ENCODE measurements at places on chromosomes 5 and 9. TPM values are rescaled to one million over a fixed set of nuclear protein-coding genes. Genes with fewer than 3 reads are reported as not detected.

DNA sequence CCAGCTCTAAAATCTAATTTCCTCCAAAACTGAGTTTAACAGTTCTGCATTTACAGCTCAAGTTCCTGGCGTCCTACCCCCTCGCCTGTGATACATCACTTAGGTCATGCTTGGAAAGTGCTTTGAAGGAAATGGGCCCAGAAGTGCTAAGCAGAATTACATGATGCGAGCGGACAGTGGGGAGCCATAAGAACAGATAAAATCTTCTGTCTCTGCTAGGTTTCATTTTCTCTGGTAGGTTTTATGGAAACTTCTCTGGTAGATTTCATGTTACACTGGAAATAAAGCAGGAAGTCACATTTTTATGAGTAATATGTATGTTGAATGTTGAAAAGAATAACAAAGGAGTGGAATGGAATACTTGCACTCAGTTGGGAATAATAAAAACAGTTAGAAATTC is 138.3 kb downstream of the ZDHHC21 start:
- H3K4me3 ChIP-seq = no peak overlapping the region
- no peaks in the 10 kb centered on the region for H3K36me3 ChIP-seq
- no peaks in the 10 kb centered on the region for H3K4me1 ChIP-seq
- H3K27me3 ChIP-seq = no peaks in the 10 kb centered on the region
- no peak for DNase-seq

The ANKRD55 gene
- not detected for polyA plus RNA-seq

- DNase-seq = no peak
- H3K4me1 ChIP-seq = peaks cover 42% of the 10 kb centered on the region
- no peaks in the 10 kb centered on the region for H3K36me3 ChIP-seq
These were observed 405.4 kb downstream of the ZSWIM6 start for GRCh38 chr5:61737301-61737963.

- no peaks in the 10 kb centered on the region for H3K36me3 ChIP-seq
- no peak for DNase-seq
- 0 out of 2 replicates have a peak, but pooled peaks cover 5% of the 10 kb centered on the region for H3K4me1 ChIP-seq
These were observed 345.6 kb downstream of the EBF1 start for GRCh38 chr5:158754018-158754514.

DNA sequence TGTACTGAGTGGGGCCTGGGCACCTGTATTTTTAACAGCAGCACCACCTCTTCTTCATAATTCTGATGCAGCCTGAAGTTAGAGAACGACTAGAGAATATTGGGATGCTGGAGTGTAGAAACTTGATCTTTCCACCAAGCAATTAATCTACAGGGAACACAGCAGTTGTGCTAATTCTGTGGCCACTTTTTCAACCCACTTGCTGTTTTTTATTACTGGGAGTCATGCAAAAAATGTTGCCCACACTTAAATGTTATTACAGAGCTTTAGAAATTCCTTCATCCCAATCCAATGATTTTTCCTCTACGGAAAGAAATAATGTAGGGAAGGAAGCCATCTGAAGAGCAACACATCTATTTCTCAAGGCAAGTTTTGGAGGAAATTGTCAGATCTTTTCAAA is 190.9 kb upstream of the TUT7 start:
- H3K4me3 ChIP-seq = no peak overlapping the region
- no peak for DNase-seq
- H3K4me1 ChIP-seq = peaks cover 46% of the 10 kb centered on the region
- no peaks in the 10 kb centered on the region for H3K36me3 ChIP-seq
- H3K27ac ChIP-seq = no peak overlapping the region
- no peaks in the 10 kb centered on the region for H3K27me3 ChIP-seq

The PCDHGB2 gene
- 0.87 TPM for polyA plus RNA-seq

The ADAMTSL2 gene
- polyA plus RNA-seq = 0.21 TPM

The FAM221B gene
- polyA plus RNA-seq = 0.09 TPM

- H3K27ac ChIP-seq = no peak overlapping the region
- H3K36me3 ChIP-seq = no peaks in the 10 kb centered on the region
- H3K4me1 ChIP-seq = peaks cover 15% of the 10 kb centered on the region
- H3K27me3 ChIP-seq = no peaks in the 10 kb centered on the region
- no peak overlapping the region for H3K4me3 ChIP-seq
- DNase-seq = no peak
These were observed 6.9 kb downstream of the SREK1 start for GRCh38 chr5:66151030-66151429.

The PCDHB4 gene
- polyA plus RNA-seq = 0.87 TPM

The FYB1 gene
- polyA plus RNA-seq = not detected

The CCDC192 gene
- polyA plus RNA-seq = 0.40 TPM

The FOXD4L3 gene
- polyA plus RNA-seq = not detected

The PHF24 gene
- 0.05 TPM for polyA plus RNA-seq

DNA sequence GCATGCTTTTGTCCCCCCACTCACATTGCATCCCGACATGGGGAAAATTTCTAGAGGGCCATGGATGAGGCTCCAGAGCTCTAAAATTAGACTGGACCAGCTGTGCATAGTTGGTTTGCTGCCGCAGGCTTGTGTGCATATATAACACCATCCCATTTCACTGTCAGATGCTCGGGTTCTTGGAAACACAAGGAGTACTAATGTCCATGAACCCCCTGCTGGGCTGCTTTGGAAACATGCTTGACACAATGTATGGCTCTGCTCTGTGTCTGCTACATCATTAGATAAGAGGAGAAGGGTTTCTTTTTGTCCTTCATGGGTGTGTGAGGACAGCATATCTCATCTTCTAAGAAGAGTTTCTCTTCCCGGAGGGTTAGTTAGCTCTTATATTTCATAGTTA is 292.1 kb upstream of the RORB start:
- H3K4me1 ChIP-seq = peaks cover 10% of the 10 kb centered on the region
- no peaks in the 10 kb centered on the region for H3K36me3 ChIP-seq
- DNase-seq = peak; percentile 30
- H3K27me3 ChIP-seq = no peaks in the 10 kb centered on the region

The TLX3 gene
- polyA plus RNA-seq = not detected

DNA sequence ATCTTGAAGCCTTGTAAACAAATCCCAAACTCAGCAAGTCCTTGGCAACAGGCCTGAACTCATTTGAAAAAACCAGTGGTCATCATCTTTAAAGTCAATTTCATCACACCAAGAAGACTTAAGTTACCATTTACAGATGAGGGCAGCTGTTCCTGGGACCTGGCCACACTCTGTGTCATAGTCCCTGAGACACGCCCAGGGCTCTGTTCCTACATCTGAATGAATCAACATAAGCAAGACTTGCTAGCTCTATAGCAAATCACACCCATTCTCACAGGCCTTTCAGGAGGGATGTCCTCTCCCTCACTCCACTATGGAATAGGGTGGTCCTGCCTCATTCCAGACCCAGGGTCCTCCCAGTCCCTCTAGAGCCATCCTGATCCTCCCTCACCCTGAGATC is 142.8 kb downstream of the NSG2 start:
- no peaks in the 10 kb centered on the region for H3K36me3 ChIP-seq
- no peaks in the 10 kb centered on the region for H3K4me1 ChIP-seq
- no peaks in the 10 kb centered on the region for H3K27me3 ChIP-seq
- H3K4me3 ChIP-seq = no peak overlapping the region
- H3K27ac ChIP-seq = no peak overlapping the region
- no peak for DNase-seq

- H3K27me3 ChIP-seq = no peaks in the 10 kb centered on the region
- no peaks in the 10 kb centered on the region for H3K36me3 ChIP-seq
- no peak overlapping the region for H3K4me3 ChIP-seq
- no peak for DNase-seq
- H3K4me1 ChIP-seq = no peaks in the 10 kb centered on the region
- no peak overlapping the region for H3K27ac ChIP-seq
These were observed 346.9 kb downstream of the ZNF608 start for GRCh38 chr5:124399426-124399961.

DNA sequence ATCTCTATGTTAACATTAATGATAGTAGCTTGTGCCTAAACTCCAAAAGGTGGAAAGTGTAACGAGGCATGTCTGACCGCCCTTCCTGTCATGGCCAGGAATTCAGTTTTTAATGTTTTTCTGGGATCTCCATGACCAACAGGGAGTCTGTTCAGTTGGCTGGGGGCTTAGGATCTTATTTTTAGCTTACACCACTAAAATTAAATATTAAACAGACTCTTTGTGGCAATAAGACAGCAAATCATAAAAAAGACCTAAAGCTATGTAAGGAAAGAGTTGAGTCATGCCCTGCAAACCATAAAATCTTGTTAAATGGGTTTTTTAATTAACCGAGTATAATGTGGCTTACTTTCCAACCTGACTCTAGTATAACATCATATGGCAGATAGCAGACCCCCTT is 247.8 kb downstream of the DIRAS2 start:
- no peak for DNase-seq
- no peaks in the 10 kb centered on the region for H3K4me1 ChIP-seq
- H3K27ac ChIP-seq = no peak overlapping the region

DNA sequence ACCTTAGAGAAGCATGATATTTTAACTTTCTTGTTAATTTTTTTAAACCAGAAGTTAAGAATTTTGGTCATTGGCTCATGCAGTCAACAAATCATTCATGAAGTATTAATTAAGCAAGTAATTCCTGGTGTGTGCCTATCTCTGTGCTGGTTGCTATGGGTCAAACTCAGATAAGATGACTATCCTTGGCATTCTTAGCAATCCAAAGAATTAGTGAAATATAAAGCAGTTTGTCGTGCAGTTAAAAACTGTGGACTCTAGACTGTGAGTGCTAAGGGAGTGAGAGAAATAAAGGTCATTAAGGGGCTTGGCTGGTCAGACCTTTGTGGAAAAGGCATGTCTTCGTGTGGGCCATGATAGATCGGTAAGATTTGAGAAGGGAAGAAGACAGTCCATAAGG is 4.8 kb downstream of the CYFIP2 start:
- H3K36me3 ChIP-seq = no peaks in the 10 kb centered on the region
- no peaks in the 10 kb centered on the region for H3K27me3 ChIP-seq
- H3K4me3 ChIP-seq = no peak overlapping the region
- peaks cover 29% of the 10 kb centered on the region for H3K4me1 ChIP-seq

DNA sequence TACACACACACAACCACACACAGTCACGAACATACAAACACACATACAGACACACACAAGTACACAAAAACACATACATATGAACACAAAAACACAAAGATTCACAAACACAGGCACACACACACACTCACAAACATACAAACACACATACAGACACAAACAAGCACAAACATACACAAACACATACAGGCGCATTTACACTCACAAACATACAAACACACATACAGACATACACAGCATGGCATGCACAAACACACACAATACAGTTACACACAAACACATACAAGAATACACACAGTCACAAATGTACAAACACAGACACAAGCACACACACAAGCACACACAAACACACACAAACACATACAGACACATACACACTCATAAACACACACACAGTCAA is 247.9 kb downstream of the TENT4A start:
- H3K27me3 ChIP-seq = no peaks in the 10 kb centered on the region
- no peaks in the 10 kb centered on the region for H3K36me3 ChIP-seq

The ITGA2 gene
- 2.6 TPM for polyA plus RNA-seq

The AFAP1L1 gene
- polyA plus RNA-seq = 3.2 TPM

- no peaks in the 10 kb centered on the region for H3K36me3 ChIP-seq
- peaks cover 16% of the 10 kb centered on the region for H3K4me1 ChIP-seq
- H3K27me3 ChIP-seq = no peaks in the 10 kb centered on the region
- no peak for DNase-seq
These were observed 1.9 kb upstream of the SNAPC3 start for GRCh38 chr9:15420796-15421195.

The PDE8B gene
- polyA plus RNA-seq = 0.91 TPM

- peaks cover 5% of the 10 kb centered on the region for H3K36me3 ChIP-seq
- peaks cover 31% of the 10 kb centered on the region for H3K4me1 ChIP-seq
- DNase-seq = no peak
These were observed 3.9 kb downstream of the VDAC1 start for GRCh38 chr5:134000696-134001453.

The DCAF12 gene
- 9.5 TPM for polyA plus RNA-seq

- no peaks in the 10 kb centered on the region for H3K4me1 ChIP-seq
- no peak overlapping the region for H3K27ac ChIP-seq
- peaks cover 36% of the 10 kb centered on the region for H3K36me3 ChIP-seq
- no peaks in the 10 kb centered on the region for H3K27me3 ChIP-seq
- no peak overlapping the region for H3K4me3 ChIP-seq
These were observed 55.0 kb downstream of the ECPAS start for GRCh38 chr9:111429175-111429574.

- no peak overlapping the region for H3K27ac ChIP-seq
- no peaks in the 10 kb centered on the region for H3K36me3 ChIP-seq
- H3K4me1 ChIP-seq = no peaks in the 10 kb centered on the region
- H3K4me3 ChIP-seq = no peak overlapping the region
These were observed 464.5 kb upstream of the SMARCA2 start for GRCh38 chr9:1550636-1551035.

DNA sequence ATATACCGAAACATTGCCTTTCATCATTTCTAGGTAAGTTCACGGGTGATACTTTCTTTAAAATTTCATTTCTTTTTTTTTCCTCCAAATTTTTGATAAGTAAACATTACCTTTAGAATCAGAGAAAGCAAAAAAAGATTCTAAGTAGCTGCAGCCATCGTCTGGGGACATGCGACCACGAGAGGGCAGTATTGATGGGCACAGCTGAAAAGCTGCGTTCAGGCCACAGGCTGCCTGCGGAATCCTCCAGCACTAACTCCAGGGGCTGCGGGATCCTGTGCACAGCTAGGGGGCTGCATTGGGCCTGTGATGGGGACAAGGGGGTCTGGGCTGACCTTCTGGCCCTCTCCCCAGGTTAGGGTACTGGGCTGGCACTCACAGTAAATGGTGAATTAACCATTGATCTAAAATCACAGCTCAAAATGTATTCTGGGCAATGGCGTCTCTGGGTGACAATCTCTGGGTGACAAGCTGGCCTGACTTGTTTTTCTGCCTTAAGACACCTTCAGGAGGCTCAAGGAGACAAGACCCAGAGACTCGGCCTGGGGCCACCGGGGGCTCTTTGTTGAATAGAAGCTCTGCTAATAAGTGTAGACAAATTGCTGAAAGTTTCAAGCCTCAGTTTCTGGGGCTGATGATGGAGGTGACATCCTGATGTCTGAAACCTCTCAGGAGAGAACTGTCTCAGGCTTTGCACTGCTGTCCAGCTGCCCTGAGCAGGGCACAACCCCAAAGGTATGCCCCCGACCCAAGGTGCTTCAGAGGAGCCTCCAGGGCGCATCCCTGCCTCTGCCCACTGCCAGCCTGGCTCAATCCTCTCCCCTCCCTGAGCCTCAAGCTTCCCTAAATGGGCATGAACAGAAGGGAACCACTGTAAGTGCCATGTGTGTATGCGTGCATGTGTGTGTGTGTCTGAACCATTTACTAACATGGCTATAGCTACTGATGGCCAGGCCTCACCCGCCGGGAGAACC is 44.3 kb upstream of the SARDH start:
- DNase-seq = peak; percentile 86
- no peaks in the 10 kb centered on the region for H3K36me3 ChIP-seq
- H3K27me3 ChIP-seq = no peaks in the 10 kb centered on the region
- H3K4me3 ChIP-seq = no peak overlapping the region
- H3K4me1 ChIP-seq = no peaks in the 10 kb centered on the region

The ANKRD33B gene
- 2.7 TPM for polyA plus RNA-seq

DNA sequence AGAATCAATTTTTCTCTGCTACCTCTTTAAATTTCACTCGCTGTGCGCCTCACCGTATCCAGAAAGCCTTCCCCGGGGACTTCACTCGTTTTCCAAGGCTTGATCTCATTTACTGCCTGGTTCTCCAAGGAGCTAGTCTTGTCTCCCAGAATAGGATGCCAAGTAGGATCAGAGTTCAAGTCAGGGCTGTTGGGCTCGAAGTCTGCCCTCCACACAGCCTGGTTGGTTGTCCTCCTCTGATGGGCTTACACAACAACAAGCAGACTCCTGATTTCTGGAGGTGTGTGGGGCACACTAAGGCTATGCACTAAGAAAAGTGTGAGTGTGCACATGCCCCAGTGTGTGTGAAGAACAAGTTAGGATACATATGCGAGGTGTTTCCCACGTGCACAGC is 14.0 kb upstream of the TNIP1 start:
- no peaks in the 10 kb centered on the region for H3K36me3 ChIP-seq
- no peak overlapping the region for H3K4me3 ChIP-seq
- H3K27me3 ChIP-seq = no peaks in the 10 kb centered on the region
- no peak overlapping the region for H3K27ac ChIP-seq

The CCL27 gene
- polyA plus RNA-seq = not detected

The UBAP2 gene
- polyA plus RNA-seq = 57.7 TPM

The BASP1 gene
- polyA plus RNA-seq = 87.5 TPM

The AMBP gene
- 1.6 TPM for polyA plus RNA-seq

The LEAP2 gene
- 1.5 TPM for polyA plus RNA-seq
